ENCODE measurements at places on chromosomes 7 and 10. TPM values are rescaled to one million over a fixed set of nuclear protein-coding genes. Genes with fewer than 3 reads are reported as not detected.
A peak's percentile ranks its signal among the peaks of the same experiment; 100 is the strongest.

DNA sequence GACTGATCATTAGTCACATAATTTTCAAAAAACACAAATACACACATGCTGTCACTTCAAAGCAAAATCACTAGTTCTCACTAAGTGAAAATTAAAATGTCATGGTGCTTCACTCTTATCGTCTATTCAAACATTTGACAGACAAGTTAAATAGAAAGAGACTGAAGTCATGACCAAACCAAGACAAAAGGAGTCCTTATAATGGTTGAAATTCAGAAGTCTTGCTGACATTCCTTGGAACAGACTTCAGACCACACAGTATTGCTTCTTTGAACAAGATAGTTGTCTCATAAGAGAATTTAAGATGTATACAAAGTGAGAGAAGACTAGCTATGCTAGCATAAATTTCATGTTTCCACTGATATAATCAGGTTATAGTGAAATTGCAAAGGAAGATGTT, 119.5 kb downstream of the SEMA3D start:
- no peak for DNase-seq

- DNase-seq = no peak
Measured at GRCh38 chr7:86733783-86734182, 90.1 kb downstream of the GRM3 start.

- DNase-seq = no peak
Measured at GRCh38 chr7:14505906-14506305, 396.6 kb downstream of the DGKB start.

GRCh38 chr10:49601857-49602256, 8.3 kb upstream of the SLC18A3 start:
- no peak for DNase-seq

GRCh38 chr10:118112543-118113125, 65.9 kb upstream of the RAB11FIP2 start:
- DNase-seq = no peak

DNA sequence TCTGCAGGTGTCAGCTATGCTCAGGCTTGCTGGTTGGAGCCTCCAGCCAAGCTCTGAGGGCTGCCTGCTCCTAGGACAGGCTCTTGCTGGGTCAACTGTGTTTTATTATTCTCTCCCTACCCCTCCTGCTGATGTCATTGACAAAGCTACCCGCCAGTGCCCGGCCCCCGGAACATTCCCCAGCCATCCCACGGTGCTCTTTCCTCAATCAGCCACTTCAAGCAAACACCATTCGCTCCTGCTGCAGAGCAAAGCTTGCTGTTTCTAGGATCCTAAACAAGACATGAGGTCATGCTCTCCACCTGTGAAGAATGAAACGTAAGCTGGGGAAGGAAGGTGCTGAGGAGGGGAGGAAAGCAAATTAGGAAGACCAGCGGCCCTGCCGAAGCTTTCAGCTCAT, 2.1 kb upstream of the C10orf71 start:
- no peak for DNase-seq

- no peak for DNase-seq
Measured at GRCh38 chr10:122373108-122373507, 1.4 kb upstream of the PLEKHA1 start.

GRCh38 chr10:7563368-7563767, 103.4 kb downstream of the ITIH5 start:
- DNase-seq = no peak

- DNase-seq = no peak
Measured at GRCh38 chr10:83835945-83836745, 303.2 kb upstream of the GHITM start.

The SEMA4G gene
- total RNA-seq = 5.1 TPM

The TAS2R4 gene
- total RNA-seq = 2.0 TPM

DNA sequence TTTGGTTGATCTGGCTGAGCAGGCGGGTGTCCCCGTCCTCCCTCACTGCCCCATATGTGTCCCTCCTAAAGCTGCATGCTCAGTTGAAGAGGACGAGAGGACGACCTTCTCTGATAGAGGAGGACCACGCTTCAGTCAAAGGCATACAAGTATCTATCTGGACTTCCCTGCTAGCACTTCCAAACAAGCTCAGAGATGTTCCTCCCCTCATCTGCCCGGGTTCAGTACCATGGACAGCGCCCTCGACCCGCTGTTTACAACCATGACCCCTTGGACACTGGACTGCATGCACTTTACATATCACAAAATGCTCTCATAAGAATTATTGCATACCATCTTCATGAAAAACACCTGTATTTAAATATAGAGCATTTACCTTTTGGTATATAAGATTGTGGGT, 26.9 kb upstream of the TRIM56 start:
- peak; percentile 51 for DNase-seq

The FAM24B gene
- total RNA-seq = 3.8 TPM

The OPN4 gene
- total RNA-seq = not detected

DNA sequence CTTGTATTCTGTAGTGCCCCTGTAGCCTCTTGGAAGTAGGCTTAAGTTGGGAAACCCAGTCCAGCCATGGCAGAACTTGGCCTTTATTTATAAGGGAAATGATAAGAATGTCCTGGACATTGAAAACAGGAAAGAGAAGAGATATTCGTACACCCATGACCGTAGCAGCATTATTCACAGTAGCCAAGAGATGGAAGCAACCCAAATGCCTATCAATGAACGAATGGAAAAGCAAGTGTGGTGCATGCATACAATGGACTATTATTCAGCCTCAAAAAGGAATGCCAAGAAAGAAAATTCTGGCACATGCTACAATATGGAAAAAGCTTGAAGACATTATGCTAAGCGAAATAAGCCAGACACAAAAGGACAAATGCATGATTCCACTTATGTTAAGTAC, 315.3 kb downstream of the CXCL12 start:
- DNase-seq = no peak

The NUTM2B gene
- total RNA-seq = 2.5 TPM

The ENTPD1 gene
- 34.5 TPM for total RNA-seq

DNA sequence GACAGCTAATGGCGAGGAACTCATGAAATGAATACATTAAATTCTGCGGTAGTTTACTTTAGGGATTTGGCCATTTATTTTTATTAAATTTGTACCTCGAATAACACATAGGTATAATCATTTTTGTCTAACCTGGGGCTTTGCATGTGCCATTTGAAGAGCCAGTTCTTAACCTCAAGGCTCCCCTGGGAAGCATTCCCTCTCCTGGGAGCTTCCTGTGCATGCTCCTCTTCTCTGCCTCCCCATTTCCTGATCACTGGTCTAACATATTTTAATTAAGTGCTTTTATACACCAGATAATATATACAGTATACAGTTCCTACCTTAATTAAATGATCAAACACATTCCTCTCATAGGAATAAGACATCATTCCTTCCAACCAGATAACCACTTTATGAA, 183.9 kb upstream of the FZD1 start:
- DNase-seq = no peak

- DNase-seq = no peak
Measured at GRCh38 chr10:77383861-77384553, 253.6 kb downstream of the KCNMA1 start.

GRCh38 chr7:359226-359765, 69.3 kb downstream of the FOXL3 start:
- DNase-seq = peak; percentile 33

- no peak for DNase-seq
Measured at GRCh38 chr7:140903741-140904480, 20.8 kb downstream of the BRAF start.

DNA sequence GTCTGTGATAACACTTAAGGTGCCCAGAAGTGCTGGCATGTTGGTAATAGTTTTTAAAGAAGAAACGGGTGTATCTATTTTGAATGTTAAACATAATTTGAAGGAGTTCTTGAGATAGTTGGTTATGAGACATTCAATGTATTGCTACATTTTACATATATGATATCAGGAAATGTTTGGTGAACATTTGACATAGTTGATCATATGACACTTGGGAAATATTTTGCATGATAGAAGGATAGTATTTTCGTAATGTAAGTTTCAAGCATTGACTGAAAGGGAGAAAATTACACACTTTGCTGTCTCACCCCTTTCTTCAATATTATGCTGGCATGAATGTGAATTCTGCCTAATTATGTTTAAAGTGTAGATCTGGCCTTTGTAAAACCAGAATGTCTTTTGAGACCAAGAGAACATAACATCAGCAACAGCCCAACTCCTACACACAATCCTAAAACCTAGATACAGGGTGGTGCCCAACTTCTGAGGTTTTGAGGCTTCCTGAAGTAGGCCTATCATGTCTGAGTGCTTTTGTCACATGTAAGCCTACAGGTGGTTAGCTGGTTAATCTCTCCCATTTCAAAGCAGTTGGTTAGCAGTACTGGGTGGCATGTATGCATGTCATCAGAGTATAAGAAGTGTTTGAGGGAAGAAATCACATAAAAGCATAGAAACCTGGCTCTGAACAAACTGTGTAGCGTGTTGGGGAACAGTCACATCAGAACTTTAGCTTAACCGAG, 2.1 kb downstream of the ADD3 start:
- no peak for DNase-seq

The LRRC61 gene
- total RNA-seq = 16.2 TPM

DNA sequence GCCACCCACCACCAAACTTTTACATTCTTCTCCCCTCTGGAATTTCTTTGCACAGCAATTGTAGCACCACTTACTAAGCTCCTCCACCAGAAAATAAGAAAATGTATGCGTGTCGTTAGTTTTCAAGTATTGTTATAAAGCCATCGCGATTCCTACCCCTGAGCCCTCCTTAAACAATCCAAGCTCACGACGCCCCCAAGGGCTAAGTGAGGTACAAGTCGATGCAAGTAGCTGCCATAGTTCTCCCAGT, 1.3 kb downstream of the FRAT2 start:
- no peak for DNase-seq

DNA sequence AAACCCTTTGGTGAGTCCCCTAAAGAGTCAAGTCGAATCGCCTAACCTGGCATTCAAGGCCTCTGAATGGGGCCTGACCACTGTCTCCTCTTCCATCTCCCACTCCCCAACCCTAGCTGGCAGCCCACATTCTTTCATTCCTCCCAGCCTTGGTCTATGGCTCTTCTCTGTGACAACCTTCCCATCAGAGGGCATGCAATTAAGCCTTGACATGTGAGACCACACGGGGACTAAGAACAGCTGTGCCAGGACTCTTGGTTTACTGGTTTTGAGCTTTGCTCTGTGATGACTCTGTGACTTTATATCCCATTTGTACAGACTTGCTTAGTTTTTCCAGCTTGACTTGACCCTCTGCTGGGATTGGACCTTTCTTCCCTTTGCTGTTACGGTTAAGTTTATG, 116.6 kb downstream of the BUB3 start:
- no peak for DNase-seq

DNA sequence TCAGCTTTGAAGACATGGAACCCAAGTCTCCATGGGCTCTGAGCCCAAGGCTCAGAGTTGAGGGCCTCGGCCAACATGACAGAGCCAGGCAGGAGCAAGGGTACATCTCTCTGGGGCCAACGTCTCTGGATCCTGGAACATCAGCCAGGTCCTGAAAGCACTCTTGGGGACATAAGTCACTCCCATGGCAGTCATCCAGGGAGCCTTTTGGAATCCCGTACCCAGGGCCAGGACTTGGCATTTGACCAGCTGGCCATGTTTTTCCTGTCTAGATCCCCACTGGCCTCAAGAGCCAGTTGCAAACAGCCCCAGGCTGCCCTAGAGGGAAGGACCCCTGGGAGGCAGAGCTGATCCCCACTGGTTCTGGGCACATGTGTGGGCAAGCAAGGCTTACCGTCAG, 4.3 kb upstream of the CXCL12 start:
- no peak for DNase-seq

The NKX2-3 gene
- not detected for total RNA-seq

DNA sequence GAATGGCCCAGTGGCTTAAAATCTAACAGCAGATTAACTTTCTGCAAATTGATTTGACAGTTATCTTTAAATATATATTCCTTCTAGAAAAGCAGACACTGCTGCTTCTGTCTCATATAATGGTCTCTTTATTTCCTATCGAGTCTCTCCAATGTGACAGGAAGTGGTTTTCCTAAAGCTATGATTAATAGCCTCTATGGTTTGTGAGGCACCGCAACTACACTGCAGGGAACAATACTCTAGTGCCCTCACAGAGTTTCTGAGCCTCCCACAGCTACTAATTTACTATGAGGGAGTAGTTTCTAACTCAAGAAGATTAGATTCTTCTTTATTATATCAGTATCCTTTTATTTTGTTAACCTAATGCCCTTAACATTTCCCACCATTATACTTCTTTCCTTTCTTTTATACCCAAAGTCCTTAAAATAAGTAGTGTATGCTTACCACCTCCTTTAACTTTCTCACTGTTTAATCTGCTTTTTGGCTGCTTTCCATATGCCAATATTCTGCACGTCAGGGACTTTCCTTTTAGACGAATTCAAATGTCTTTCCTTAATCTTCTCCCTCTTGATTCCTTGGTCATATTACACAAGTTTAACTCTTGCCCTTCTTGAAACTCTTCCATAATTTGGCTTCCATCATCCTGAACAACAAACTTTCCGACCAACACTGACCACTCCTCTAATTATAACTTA, 23.8 kb upstream of the AHR start:
- DNase-seq = no peak

- DNase-seq = no peak
Measured at GRCh38 chr10:83607959-83608745, 531.2 kb upstream of the GHITM start.

The SLC13A1 gene
- not detected for total RNA-seq

DNA sequence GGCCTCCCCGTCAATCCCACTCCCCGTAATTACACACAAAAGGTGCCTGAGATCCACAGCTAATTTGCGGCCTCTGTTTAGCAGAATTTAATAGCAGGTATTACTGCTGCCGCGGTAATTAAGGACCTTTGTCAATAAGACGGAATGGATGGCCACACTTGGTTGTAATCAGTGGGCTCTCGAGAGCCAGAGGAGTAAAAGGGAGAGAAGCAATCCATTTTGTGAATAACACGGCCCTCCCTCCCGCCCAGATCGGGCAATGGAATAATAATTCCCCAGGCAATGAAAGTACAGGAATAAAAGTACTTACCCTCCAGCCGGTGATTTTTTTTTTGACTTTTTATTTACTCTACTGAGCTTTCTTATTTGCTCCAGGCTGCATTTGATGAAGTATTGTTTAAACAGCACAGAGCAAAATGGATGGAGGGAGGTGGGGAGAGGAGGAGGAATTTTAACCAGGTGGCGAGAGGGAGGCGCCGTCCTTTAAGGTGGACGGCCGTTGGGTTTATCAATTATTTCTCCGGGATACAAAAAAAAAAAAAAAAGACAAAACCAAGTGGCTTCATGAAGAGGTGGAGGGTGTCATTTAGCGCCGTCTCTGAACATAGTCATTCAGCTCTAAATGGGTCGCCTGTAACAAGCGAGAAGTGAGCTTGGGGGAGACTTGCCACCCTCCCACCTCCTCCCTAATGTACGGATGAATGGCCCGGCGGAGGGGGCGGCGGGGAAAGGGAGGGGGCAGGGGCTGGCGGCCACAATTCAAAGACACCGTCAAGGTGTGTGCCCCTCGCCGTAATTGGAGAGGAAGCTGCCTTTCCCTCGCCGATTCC, 120.3 kb downstream of the BUB3 start:
- no peak for DNase-seq

The RBP3 gene
- total RNA-seq = not detected

DNA sequence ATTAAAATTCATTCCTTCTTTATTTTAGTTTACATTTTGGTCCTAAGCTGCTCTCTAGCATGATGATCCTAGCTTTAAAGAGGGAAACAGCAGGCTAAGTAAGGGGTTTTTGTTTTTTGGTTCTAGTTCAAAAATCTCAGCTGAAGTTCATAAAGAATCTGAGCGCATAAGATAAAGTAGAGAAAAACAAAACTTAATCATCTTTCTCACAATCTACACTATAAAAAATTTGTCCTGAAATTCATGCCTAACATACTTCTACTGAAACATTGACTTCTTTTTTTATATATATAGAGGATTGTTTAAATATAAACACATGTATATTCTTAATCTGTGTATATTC, 6.8 kb upstream of the IGF2BP3 start:
- DNase-seq = no peak

The HERC4 gene
- total RNA-seq = 63.6 TPM

The OTUD1 gene
- total RNA-seq = 31.4 TPM

Measured in lower lobe of right lung (tissue), 2 donors.